ENCODE measurements at places on chromosomes 2 and 18.

GRCh38 chr18:71001597-71001996 is 712.8 kb downstream of the SOCS6 start:
- no peak for DNase-seq

DNA sequence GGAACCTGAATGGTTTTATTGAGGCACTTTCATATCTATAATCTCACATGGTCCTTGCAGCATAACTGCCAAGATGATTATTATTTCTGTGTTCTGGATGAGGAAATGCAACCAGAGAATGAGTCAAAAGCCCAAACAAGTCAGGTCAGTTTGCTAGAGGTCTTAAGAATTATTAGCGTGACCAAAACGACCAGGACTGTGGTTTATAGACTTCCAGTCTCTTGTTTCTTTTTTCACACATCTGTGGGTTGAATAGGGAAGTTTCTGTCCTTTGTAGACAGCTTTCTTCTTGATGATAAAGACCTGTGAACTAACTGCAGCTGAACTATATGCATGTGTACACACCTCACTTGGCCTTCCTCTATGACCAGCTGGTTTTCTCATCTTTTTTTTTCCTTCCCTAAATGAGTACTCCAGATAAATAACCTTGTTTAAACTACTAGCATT is 13.9 kb downstream of the ADAM23 start:
- no peak for DNase-seq

GRCh38 chr2:218894151-218894879 is 13.7 kb downstream of the WNT10A start:
- DNase-seq, result no peak

DNA sequence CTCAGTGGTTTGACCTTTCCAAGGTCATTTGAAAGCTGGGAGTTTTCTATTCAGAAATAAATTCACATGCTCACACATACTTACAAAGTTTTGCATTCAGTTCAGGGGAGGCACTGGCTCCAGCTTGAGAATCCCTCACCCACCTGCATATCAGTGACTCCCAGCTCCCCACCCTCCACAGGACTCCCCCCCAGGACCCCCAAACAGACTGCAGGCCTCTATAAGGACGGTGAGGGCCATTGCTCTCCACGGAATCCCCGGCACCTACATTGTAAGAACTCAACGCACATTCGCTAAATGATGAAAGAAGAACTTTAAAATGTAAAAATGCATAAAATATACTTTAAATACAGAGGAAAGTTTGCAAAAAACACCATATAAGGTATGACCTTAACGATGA is 97.2 kb upstream of the TEX51 start:
- DNase-seq, result no peak

DNA sequence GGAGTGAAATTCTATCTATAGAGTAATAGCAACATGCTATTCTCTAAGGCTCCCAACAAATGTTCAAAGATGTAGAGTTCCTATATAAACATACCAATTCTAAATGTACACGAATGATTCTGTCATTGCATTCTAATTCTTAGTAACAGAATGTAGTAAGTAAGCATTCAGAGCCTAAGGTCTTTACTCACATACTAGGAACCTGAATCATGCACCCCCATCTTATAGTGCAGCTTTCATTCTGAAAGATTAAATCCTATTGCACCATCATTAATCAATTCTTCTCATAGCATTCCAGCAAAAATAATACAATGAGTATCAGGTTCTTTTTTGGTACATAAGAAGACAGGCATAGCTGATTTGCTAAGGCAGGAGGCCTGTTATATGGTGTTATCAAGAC is 230.0 kb downstream of the NCKAP5 start:
- DNase-seq, result no peak

GRCh38 chr2:176105078-176105729 is 1.9 kb upstream of the HOXD11 start:
- DNase-seq, result no peak

- DNase-seq, result no peak
Measured at GRCh38 chr18:55549474-55550104, 38.4 kb downstream of the TCF4 start.

- no peak for DNase-seq
Measured at GRCh38 chr2:143633419-143633818, 504.2 kb downstream of the ARHGAP15 start.

GRCh38 chr2:70328921-70329561 is 27.2 kb upstream of the FAM136A start:
- DNase-seq, result no peak

DNA sequence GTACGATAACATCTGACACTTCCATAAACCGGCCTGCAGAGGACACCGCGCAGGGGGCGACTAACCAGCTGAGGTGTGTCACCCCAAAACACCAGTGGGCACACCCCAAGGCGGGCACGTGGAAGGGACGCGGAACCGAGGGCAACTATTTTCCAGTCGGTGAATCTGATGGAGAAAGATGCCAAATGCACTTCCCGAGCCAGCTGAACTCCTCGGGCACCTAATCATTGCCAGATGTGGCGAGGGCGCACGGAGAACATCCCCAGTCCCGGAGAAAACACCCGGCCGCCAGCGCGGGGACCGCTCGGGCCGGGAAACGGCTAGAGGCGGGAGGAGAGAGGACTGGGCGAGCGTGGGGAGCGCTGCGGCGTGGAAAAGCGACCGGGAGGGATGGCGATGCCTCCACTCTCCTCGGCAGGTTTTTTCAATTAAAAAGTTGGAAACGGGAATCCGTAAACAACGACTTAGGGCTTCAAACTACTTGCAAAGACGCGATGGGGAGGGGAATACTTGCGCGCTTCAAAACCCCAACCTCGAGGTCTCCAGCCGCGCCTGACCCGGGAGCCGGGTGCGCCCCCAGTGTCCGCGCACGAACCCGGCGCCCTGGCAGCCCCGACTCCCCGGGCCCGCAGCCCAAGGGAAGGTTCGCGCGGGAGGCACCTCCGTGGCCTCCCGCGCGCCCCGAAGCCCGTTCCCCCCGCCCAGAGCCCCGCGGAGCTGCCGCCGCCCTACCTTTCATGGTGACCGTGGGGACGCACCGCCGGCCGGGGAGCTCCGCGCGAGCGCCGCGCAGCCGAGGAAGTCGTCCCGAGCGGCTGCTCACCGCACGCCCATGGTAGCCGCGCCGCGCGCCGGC is 497 bp downstream of the COLEC12 start:
- DNase-seq, result no peak

DNA sequence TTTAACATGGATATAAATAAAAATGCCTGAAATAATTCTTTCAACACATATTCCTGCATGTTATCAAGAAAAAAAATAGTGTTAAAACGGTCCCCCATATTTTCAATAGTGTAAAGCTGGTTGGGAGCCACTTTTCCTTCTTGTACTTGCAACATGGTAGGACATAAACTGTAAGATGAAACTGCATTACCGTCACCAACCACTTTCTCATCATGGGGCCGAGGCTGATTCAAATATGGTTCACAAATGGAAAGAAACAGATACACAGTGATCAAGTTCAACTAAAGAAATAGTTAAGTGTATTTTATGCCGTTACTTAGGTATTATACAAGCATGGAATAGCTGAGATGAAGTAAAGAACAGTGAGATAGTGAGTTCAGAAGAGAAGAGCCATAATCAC is 360.7 kb downstream of the ZEB2 start:
- no peak for DNase-seq

DNA sequence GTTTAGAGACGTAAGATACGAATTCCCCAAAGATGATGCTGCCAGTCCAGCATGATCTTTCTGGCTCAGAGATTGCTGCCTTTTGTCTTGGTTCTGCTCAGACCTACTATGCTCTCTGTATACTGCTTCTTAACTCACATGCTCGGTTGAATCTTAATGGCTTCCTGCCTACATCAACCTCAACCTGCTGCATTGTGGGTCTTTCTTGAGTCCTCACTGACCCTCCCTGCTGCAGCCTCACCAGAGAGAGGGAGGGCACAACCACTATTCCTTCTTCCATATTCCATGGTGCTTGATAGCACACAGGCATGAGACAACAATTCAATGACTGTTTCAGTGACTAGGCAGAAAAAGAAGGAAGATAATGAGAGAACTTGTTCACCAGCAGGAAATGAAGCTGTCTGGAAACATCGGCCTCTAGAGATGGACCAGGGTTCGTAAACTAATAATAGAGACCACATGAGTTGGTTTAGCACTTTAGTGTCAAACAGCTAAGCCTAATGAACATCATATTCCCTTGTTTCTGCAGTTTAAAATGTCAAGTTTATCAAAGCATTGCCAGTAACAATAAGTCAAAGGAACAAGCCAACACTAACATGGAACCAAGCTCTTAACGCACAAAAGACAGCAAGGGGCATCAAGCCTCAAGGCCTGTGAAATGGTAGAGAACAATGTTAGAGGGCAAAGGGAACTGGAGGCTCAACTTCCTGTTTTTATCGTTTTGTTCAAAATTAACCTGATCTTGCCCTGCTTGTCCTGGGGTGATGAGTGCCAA is 333.9 kb downstream of the PDE11A start:
- no peak for DNase-seq

DNA sequence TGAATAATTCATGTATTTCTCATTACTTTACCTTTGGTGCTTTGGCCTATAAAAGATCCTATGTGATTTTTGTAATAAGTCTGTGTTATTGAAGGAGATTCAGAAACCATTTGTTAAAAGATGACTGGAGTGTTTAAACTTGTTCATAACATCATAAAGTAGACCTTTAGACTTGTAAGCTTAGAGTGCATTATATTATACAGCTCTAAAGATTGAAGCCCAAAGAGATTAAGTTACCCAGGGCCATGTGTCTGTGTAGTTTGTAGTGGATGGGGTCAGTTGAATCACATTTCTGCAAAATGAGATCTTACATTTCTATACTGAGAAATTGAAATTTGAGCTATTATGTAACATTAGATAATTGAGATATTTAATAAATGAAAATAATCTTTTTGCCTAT is 60.2 kb upstream of the STON1 start:
- no peak for DNase-seq

DNA sequence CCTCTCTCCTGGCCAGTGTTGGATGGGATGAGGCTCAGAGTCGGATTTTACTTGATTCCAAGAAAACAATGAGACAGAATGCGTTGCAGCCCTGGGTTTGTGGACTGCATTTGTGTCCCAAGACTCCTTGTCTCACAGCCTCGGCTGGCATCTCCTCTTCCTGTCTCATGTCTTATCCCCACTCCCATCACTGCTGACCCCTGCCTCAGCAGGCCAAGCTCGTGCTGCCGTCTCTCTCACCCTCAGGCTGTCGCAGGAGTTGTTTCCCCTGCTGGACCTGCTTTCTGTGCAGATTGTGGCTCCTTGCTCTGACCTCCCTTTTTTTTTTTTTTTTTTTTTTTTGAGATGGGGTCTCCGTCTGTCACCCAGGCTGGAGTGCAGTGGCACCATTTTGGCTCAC is 70.2 kb upstream of the RALBP1 start:
- DNase-seq, result no peak

GRCh38 chr2:238644095-238645081 is 203.5 kb upstream of the TWIST2 start:
- DNase-seq, result no peak

DNA sequence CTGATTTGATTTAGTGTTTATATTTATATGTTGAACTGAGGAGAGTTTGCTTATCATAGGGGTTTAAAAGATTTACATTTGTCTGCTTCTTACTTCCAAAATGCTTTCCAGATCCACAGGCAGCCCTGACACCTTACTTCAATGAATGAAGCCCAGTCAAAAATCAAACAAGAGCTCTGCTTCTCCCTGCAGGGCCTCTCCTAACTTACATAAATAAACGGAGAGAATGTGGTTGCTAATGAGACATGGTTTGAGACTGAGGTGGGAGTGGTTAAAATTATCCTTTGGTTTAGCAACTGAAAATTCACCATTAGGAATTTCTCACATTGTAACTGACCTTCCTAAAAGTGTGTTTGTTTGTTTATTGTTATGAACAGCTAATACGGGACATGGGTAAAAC is 612.3 kb upstream of the FANCL start:
- no peak for DNase-seq

GRCh38 chr2:121530212-121530705 is 421 bp upstream of the RNU4ATAC start:
- peak; percentile 69 for DNase-seq

GRCh38 chr2:216860426-216861137 is 718 bp upstream of the TNP1 start:
- no peak for DNase-seq

- no peak for DNase-seq
Measured at GRCh38 chr2:201642086-201642578, 1.2 kb downstream of the TMEM237 start.

- DNase-seq, result no peak
Measured at GRCh38 chr2:159895258-159896065, 97.5 kb upstream of the CD302 start.

- no peak for DNase-seq
Measured at GRCh38 chr2:222842491-222843174, 18.2 kb upstream of the ACSL3 start.

DNA sequence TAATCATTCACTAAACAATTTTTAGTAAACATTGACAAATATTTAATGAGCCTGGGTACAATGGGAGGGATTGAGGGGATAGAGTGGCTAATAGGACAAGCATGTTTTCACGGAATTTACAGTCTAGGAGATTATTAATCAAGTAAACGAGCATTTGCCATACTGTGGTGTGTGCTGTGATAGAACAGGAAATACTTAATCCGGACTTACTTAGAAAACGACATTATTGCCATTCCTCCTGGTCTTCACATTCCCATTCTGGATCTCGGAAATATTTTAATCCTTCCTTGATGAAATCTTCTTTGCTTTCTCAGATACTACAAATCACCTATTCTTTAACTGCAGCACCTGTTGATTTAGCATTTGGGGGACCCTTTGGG is 905 bp downstream of the TTLL4 start:
- DNase-seq, result no peak

DNA sequence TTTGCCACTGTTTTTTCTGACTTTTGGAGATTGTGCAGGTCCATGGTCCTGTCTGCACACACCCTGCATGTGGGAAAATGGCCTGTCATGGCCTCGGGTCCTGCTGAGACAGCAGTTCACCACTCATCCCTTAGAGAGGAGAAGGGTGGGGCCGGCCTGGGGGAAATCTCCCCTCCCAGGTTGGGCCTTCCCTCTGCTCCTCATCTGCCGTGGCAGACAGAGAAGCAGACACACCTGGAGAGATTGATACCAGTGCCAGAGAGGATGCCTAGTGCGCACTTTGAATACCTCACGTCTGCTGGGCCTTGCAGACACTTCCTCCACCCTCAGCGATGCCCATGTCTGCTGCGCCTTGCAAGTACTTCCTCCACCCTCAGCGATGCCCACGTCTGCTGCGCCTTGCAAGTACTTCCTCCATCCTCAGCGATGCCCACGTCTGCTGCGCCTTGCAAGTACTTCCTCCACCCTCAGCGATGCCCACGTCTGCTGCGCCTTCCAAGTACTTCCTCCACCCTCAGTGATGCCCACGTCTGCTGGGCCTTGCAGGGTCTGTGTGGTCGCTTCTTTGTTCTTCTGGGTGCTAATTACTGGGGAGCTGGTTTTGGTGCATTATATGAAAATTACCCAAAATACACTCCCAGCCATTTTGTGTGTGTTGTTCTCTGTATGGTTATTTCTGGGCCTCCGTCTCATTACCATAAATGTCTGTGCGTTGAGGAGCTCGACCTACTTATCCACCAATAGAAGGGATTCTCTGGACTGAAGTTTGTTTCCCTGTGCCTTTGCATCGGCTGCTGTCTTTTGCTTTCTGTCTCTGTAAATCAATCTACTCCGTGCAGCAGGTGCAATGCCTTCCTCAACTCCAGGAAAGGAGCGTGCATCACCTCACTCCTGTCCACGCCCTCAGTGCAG is 186.9 kb upstream of the PXDN start:
- no peak for DNase-seq

- no peak for DNase-seq
Measured at GRCh38 chr2:127643439-127644065, 2.4 kb upstream of the GPR17 start.

All from activated T-helper 1 cell treated with anti-CD3 and anti-CD28 coated beads, Interleukin-2, amount 50 U/mL, for 16 hours (primary cell).